ENCODE measurements at places on chromosomes 6 and 20.

DNA sequence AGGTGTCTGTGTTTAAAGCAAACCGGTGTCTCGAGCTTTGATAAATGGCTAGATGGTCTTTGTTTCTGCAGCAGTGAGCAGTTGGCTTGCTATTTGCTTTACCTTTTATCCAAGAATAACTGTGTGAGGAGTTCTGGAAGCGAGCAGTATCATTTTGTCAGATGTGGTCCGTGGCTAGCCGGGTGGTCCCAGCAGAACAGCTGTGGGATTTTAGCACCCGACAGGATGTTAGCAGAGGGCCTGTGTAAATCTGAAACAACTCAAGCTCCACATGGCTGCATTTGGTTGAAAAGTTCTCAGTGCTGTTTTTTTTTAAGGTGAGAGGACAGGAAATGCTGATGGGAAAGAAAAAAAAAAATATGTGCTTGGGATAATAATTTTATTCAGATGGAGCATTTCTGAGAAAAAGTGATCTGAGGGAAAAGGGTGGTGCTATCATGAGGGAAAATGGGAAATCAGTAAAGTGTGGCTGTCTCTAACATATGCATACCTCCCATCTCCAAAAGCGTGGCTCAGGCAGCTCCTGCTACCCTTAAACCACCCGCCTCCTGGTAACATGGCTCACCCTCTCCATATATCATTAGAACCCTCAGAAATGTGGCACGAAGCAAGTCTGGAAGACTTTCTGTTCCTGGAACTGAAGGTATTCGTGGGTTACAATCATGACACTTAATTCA lies 215.4 kb downstream of the TSHZ2 start:
- DNase-seq: no peak

DNA sequence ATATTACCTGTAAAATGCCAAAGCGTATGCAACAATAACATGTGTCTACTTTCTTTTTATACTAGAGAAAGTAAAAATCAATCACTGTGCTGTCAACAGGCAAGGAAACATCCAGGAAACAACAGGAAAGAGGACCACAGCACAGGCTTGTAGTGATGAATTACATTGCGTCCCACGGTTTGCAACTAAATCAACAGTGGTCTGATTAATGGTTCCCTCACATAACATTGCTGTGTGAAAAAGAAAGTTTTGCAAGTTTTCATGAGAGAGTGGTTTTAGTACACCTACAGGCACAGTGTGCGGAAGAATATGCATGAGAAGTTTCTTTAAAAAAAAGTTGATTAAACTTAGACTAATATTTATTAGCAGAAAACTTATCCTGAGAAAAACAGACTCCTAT lies 329.5 kb upstream of the HSF2 start:
- DNase-seq: no peak

DNA sequence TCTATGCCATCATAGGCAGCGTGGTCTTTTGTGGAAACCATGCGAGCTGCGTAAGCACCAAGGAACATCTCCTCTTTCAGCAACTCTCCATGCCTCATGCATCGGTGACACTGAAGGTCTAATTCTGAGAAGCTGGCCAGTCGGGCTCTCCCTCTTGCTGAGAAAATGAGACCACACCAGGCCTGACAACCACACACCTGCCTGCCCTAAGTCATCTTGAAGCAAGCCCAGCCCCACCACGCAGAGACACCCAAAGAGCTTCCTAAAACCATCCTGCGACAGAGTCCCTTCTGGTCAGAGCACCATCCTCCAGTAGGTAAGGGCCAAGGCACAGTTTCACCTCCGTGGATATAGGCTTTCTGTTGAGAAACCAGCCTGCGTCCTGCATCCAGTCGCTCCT lies 26.6 kb downstream of the PREX1 start:
- no peak for DNase-seq

GRCh38 chr6:43413002-43413401 lies 14.3 kb upstream of the ABCC10 start:
- no peak for DNase-seq

- DNase-seq: peak; percentile 22
These were observed 184.3 kb upstream of the OLIG3 start for GRCh38 chr6:137678451-137678850.

GRCh38 chr6:147758303-147758702 lies 249.8 kb downstream of the SAMD5 start:
- no peak for DNase-seq

DNA sequence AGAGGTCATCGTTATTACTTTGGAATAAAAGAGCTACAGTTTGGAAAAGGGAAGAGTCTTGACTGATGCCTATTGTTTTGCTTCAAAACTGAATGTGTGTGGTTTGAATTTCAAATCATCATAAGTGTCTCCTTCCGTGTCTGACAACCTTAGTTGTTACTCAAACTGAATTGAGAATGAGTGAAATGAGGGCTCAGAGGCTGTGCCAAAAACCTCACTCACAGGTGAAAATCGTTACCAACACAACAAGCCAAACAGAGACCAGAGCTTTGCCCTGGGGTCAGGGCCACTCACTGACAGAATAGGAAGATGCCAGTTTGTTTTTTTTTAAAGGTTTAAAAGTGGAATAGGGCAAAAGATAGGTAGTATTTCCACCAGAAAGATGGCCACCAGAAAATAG lies 15.2 kb upstream of the SIRT5 start:
- no peak for DNase-seq

GRCh38 chr20:20211274-20211987 lies 156.5 kb upstream of the INSM1 start:
- no peak for DNase-seq

GRCh38 chr6:11143394-11144371 lies 32.2 kb upstream of the ERVFRD-1 start:
- peak; percentile 95 for DNase-seq

DNA sequence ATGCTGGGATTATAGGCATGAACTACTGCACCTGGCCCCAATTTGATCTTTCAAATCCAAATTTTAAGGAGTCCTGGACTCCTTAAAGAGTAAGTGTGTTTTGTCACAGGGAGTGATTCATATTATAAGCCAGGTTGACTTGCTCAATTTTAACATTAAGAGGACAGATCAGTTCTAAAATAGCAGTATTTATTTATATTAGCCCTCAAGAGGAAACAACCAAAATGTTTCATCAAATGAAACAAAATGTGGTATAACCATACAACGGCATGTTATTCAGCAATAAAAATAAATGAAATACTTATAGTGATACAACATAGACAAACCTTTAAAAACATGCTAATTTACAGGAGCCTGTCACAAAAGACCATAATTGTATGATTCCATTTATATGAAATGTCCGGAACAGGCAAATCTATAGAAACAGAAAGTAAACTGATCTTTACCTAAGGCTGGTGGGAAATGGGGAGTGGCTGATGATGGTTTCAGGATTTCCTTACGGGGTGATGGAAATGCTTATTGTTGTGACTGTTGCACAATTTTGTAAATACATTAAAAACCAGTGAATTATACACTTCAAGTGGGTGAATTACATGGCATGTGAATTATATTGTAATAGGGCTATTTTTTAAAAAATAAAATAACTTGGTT lies 637.4 kb downstream of the MMUT start:
- no peak for DNase-seq

DNA sequence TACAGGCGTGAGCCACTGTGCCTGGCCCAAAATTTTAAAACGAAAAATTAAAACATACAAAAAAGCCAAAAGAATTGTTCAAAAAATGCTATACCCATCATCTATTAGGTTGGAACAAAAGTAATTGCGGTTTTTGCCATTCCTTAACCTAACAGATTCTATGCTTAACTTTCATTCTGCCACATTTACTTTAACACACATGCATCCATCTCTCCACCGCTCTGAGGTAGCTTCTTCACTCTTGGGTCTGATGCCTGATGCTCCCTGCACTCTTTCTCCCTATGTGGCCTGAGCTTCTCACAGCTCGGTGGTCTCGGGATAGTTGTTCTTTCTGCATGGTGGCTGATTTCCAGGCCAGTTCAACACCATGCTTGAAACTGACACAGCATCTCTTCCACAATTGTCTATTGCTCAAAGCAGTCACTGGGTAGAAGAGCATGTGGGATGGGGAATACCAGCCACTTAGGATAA lies 4.7 kb upstream of the MANBAL start:
- DNase-seq: peak; percentile 68

- DNase-seq: no peak
These were observed at the start of gene KCNS1 for GRCh38 chr20:45100563-45101245. TSS of gene KCNS1 (minus strand) at chr20:45101127. CDS start at chr20:45099236, 1,891 bp downstream.

DNA sequence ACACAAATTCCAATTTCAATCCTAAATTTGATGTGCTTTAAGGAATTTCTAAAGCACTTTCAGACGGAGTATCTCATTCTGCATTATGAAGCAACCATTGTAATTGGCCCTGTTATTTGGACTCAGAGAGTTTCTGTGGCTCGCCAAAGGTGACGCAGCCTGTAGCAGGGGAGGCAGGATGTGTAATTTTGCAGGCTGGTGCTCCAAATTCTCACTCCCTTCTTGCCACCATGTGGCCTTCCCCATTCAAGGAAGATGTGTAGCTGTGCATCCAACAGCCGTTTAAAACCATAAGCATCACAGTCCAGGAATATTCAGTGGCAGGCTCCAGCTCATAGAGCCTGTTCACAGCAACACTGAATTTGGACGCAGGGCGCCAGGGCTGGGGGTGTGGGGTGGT lies 45.8 kb downstream of the AGPAT4 start:
- DNase-seq: no peak

DNA sequence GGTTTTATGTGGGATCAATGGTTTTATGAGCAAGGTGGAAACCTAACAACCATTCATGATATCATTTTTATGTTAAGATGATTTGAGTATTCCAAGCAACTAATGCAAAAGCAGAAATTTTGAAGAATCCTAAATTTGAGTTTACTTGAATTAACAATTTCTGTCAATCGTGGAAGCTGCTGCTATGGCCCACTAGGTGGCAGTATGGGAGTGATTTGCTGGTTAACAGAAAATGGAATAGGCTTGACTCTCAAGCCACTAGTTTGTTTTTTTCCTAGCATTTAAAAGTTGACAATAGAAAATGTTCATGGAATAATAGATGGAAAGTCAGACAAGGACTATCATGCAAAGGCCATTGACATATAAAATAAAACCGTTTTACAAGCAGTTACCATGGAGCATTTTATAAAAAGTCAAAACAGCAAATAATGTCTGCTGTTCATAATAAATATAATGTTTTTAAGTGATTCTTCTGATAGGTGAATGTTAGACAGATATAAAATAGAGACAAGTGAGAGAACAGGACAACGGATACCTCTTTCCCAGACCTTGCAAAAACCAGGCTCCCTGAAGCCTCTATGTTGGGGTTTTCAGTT lies 43.0 kb upstream of the TMEM200A start:
- DNase-seq: peak; percentile 24

- DNase-seq: no peak
These were observed 196.0 kb downstream of the MAFB start for GRCh38 chr20:40493071-40493470.

DNA sequence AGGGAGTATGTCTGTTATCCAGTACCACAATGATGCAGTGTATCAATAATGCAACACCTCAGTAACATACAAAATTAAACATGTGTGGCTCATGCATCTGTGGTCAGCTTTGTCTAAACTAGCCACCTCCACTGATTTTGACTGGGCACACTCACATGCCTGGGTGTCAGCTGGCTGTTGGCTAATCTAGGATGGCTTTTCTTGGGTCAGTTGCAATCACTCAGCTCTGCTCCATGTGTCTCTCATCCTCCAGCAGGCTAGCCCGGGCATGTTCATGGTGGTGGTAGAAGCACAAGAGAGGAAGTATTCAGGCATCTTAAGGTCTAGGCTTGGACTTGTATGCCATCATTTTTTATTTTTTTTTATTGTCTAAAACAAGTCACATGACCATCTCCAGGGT lies 59.3 kb upstream of the JAG1 start:
- no peak for DNase-seq

- DNase-seq: no peak
These were observed 18.4 kb downstream of the SLC22A23 start for GRCh38 chr6:3438190-3439167.

GRCh38 chr6:143000811-143001210 lies 55.8 kb upstream of the HIVEP2 start:
- no peak for DNase-seq

DNA sequence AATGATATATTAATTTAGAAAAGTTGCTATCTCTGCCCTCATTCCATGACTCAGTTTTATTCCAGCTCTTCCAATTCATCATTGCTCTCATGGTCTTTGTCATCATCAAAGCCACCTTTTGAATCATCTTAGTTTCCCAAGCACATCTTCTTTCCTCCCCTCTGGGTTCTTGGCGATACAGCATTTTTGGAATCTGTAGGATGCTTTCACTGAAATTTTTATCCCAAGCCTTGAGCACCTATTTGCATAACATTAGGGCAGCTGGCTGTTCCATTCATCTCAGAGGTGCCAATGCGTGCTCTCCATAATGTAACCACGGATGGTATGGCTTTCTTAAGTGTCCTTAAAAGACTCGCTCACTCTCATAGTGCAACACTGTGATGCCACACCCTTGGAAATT lies 100.4 kb downstream of the SNX5 start:
- DNase-seq: no peak

DNA sequence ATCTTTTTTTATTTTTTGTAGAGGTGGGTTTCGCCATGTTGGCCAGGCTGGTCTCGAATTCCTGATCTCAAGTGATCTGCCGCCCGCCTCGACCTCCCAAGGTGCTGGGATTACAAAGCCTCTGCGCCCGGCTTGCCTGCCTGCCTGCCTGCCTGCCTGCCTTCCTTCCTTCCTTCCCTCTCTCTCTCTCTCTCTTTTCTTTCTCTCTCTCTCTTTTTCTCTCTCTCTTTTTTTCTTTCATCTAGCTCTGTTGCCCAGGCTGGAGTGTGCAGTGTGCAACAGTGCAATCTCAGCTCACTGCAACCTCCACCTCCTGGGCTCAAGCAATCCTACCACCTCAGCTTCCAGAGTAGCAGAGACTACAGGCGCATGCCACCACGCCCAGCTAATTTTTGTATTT lies 4.6 kb upstream of the ILRUN start:
- DNase-seq: no peak

GRCh38 chr20:9196110-9196509 lies 127.2 kb downstream of the PLCB4 start:
- no peak for DNase-seq

DNA sequence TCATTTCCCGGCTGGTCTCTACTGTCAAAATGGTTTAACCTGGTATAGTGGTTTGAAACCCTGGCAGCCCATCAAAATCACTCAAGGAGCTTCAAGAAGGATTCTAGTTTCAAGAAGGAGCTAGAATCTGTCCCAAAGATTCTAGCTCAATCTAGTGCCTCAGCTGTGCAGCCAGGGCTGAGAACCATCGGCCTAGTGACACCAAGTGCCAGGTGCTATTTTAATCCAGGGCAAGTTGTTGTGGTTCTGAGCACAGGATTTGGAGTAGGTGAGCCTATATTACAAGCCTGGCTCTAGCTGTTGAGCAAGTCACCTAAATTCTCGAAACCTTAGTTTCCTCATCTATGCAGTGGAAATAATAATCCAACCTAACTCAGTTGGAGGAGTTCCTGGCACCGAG lies 3.7 kb downstream of the MOCS1 start:
- no peak for DNase-seq

All from inflammatory macrophage treated with lipopolysaccharide for 1 hour (primary cell).